Muscle of arm (tissue), 14 donors: ENCODE measurements at places on chromosomes 7 and 10.

- DNase-seq, result no peak
Measured at GRCh38 chr10:28754930-28755718, 77.8 kb downstream of the BAMBI start.

DNA sequence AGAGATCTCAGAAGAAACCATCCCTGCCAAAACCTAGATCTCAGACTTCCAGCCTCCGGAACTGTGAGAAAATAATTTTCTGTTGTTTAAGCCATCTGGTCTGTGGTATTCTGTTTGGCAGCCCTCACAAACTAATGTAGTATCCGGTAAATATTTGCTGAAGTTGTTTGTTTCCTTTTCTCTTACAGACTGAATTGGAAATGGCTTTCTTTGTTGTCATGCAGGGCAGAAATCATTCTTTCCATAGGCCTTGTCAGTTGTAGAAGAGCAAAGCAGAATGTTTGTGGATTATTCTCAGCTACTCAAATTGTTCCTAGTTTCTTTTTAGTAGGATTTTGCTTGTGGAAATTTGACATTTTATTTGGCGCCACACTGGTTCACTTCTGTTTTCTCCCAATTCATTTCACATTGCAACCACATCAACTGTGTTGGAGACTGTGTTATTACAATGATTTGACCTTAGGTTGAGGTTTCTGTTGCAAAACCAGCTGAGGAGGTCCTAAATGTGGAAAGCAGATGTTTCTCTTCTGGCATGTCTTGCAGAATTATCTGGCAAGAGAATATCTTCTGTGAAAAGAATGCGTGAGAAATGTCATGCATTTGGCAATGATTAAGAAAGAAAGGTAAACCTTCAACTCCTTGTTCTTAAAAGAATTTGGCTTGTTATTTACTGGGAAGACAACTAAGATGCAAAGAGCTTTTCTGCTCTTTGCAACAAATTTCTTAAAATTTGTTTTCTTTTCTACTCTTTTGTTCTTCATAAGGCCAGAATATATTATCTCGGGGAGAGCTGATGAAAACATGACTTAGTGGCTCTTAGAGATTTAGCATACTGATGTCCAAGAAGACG, 25.8 kb downstream of the ACTA2 start:
- DNase-seq, result peak; percentile 83

- no peak for DNase-seq
Measured at GRCh38 chr10:10126218-10126617, 891.5 kb upstream of the CELF2 start.

DNA sequence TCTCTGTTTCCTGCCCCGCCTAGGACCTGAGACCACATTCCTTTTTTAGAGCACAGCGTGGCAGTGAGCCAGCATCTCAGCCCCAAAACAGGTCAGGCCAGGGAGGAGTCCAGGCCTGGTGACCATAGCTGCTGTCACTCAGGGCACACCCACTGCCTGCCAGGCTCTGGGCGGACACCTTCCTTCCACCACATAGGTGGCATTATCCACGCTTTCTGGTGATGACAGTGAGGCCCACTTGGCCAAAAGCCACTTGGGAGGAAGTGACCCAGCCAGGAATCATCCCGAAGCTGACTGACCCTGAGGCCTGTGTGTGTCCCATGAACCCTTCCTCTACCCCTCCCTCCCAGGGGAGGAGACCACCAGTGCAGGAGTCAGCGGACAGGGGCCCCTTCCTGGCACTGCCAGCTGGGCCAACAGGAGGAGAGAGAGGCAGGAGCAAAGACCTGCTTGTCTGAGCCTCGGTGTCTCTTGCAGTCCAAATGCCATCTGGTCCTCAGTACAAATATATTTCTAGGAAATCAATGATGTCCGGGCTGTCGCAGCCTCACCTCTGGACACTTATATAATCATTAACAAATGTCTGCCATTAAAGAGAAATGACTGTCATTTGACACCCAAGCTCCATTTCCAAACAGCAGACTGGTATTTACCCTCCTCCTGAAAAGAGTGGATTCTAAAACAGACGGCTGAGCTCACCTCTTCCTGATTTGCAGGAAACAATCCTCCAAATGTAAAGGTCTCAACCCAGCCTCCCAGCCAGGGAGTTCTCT, 63.0 kb downstream of the ABRAXAS2 start:
- no peak for DNase-seq

DNA sequence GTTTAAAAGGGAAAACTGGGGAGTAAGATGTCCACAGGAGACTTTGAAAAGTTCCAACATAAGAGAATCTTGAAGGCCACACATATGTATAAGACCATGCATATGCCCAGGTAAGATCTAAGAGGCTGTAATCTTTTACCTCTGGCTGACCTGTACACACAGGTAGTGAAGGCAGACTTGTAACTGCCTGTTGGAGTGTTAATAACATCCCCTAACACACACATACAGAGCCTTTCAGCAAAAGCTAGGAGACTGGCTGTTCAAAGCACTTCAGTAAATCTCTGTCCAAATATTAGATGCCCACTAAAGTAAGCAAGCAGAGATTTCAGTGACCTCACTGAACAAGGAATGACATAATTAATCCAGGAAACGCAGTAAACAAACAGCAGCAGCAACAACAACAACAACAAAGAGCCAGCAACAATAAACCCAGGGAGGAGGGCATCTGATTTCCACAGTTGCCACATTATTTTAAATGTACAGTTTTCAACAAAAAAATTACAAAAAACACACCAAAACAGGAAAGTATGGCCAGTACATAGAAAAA, 15.0 kb downstream of the CYP51A1 start:
- no peak for DNase-seq

GRCh38 chr10:80468002-80468401, 13.9 kb downstream of the TSPAN14 start:
- no peak for DNase-seq

GRCh38 chr10:14772399-14772798, 2.3 kb downstream of the FAM107B start:
- DNase-seq, result no peak

DNA sequence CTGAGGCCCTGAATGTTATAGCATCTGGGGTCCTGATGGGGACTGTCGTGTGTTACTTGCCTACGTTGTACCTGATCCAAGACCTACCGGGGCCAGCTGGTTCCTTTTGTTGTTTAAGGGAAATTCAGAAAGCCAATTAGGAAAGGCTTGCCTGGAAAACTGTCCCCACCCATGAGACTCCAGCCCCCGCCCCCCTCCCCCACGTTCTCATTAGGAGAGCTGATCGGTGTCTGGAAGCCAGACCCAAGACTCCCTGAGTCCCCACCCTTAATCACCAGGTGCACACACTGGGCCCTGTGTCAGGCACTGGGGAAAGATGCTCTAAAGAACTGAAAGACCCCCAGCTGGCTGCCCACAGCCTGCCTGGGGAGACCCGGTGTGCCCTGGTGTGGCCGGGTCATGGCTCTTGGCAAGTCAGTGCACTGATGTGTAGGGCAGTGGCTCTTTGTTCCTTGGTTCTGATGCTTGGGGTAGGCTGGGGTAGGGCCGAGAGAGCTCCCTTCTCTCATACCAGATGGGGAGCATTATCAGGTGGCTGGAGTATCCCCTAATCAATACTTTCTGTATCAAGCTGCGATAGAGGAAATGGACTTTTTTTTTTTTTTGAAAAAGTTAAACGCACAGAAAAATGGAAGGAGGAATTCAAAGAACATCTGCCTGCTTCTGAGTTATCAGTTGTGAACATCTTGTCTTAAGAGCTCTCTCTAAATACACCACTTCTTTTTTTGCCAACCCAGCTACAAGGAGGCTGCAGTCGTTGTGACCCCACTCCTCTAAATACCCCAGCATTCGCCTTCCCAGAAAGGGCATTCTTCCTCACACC, 16.9 kb downstream of the TSPAN15 start:
- DNase-seq, result no peak

DNA sequence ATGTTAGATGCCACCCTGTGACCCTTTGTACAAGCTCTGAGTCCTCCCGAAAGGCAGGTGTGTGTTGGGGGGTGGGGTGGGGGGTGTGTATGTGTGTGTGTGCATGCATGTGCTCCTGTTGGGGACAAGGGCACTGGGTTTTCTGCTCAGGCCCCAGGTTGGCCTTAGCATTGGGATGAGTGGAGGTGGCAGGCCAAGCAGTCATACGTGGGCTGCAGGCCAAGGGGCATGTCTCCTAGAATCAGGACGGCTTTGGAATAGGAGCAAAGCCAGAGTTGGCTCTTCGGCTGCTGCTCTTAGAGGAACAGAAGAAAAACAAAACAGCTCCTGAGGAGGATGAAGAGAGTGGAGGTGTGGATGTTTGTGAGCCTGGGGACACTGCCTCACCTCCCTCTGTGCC, 26.0 kb downstream of the HSPA12A start:
- no peak for DNase-seq

- no peak for DNase-seq
Measured at GRCh38 chr10:5507649-5508131, 8.3 kb upstream of the CALML5 start.

DNA sequence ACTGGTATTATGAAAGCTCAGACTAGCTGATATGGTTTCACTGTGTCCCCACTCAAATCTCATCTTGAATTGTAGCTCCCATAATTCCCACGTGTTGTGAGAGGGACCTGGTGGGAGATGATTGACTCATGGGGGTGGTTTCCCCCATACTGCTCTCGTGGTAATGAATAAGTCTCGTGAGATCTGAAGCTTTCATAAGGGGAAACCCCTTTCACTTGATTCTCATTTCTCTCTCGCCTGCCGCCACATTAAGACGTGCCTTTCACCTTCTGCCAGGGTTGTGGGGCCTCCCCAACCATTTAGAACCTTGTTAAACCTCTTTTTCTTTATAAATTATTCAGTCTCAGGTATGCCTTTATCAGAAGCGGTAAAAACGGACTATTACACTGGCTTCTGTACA, 40.3 kb downstream of the COL13A1 start:
- no peak for DNase-seq

DNA sequence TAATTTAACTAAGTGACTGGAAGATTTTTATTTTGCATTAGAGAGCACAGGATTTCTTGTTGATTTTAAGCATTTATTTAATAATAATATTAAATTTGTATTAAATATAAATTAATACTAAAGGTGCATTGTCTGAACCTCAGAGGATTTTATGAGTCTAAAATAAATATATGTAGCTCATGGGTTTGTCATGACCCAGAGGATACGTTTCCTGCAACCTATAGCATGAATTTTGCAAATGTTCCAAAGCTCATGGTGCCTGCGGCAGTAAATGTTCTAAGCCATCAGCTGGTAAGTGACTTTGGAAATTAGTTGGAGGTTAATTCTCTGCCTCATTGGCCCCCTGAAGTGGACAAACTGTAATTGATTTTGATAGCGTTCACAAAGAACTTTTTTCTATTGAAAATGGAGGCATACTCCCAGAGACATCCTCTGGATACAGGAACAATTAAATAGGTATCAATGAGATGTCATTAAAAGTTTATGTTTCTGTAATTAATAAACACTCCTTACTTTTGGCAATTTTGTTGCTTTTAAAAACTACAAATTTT, 397.4 kb downstream of the ANKRD7 start:
- no peak for DNase-seq

GRCh38 chr10:126387041-126387921, 996 bp downstream of the ADAM12 start:
- DNase-seq, result peak; percentile 83

- DNase-seq, result no peak
Measured at GRCh38 chr10:50501924-50502452, 121.8 kb downstream of the SGMS1 start.

GRCh38 chr10:119026301-119027110, 3.0 kb upstream of the NANOS1 start:
- no peak for DNase-seq

GRCh38 chr10:36766415-36766810, 359.0 kb upstream of the ANKRD30A start:
- DNase-seq, result no peak

DNA sequence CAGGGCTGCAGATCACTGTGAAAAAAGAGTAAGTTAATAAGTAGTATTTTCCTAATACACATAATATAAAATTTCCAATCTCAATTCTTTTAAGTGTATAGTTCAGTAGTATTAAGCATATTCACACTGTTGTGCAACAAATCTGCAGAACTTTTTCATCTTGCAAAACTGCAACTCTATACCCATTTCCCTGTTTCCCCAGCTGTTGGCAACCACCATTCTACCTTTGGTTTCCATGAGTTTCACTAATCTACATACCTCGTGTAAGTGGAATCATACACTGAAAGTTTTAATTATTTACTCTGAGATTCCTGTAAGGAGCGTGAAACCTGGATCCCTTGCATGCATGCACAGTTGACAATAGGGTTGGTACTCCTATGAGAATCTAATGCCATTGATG, 155.4 kb downstream of the ZPBP start:
- DNase-seq, result no peak

DNA sequence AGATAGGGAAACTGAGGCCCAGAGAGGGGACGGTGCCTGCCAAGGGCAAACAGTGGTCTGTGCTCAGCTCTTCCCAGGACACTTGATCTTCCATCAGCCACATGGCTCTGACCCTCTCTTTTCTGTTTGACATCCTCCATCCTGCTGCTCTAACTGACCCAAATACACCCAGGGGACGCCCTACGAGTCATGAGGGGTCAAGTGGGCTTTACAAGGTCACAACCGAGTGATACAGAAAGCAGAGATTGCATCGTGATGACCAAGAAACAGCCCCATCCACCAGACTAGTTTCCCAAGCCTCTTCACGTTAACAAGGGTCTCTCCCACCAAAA, 131.2 kb upstream of the UNC5B start:
- no peak for DNase-seq

- DNase-seq, result no peak
Measured at GRCh38 chr10:271722-272121, 136.5 kb downstream of the ZMYND11 start.

- DNase-seq, result no peak
Measured at GRCh38 chr7:71339924-71340323, 208.0 kb downstream of the GALNT17 start.

DNA sequence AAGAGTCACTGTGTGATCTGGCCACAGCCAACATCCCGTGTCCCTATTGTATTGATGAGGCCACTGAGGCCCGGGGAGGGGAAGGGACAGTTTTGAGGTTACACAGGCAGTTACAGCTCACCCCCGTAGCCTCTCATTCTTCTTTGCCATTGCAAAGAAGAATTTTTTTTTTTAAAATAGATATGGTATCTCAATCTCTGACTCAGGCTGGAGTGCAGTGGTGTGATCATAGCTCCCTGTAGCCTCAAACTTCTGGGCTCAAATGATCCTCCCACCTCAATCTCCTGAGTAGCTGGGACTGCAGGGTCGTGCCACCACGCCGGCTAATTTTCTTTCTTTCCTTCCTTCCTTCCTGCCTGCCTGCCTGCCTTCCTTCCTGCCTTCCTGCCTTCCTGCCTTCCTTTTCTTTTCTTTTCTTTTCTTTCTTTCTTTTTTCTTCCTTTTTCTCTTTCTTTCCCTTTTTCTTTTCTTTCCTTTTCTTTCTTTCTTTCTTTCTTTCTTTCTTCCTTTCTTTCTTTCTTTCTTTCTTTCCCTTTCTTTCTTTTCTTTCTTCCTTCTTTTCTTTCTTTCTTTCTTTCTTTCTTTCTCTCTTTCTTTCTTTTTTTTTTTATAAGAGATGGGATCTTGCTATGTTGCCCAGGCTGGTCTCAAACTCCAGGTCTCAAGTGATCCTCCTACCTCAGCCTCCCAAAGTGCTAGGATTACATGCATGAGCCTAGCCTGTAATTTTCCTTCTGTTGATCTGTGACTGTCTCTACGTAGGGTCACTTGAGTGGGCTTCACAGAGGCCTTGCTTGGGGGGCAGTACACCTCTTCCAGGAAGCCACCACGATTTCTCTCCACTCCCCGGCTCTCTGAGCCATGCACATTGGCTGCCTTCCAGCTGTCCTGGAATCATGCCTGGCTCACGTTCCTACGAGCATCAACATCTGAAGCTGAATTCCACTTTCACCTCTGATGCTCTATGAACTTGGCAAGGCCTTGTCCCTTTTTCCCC, 31.3 kb downstream of the TMEM270 start:
- no peak for DNase-seq
